ENCODE measurements at places on chromosomes 3 and 15.

DNA sequence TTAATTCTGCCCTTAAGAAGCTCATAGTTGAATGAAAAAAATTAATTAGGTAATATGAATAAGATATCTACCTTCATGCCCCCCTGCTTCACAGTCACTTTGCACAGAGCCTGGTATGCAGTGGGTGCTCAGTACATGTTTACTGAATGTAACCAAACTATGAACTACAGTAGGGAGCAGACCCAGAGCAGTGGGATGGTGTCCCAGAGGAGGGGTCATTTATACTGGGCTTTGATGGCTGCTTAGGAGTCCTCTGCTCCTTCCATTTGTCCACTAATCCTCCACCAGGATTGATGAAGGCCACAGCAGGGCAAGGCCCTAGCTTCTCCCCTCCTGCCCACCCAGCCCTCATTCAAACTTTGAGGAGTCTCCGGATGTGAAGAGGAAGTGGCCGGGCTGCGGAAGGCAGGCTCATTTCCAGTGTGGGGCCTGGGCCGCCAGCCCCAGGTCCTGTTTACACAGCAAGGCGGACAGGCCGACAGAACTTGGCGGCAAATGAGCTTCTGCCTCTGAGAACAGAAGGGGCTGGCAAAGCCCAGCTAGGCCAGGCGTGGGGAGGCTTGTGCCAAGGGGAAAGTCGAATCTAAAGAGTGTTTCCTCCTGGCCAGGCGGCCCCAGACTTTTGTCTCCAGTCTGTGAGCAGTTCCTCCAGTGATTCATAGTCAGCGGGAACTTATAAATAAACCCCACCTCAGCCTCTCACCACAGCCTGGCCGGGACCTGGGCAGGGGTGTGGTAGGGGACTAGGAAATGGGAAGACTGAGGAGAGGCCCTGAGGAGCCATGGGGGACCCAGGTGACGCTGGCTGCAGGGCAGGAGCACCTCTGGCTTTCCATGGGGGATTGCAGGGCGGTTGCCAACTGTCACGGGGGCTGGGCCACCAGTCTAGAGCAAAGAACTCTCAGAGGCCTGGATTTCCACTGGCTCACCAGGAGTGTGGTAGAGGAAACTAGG lies 51.6 kb upstream of the LCTL start:
- DNase-seq, result peak; percentile 59

DNA sequence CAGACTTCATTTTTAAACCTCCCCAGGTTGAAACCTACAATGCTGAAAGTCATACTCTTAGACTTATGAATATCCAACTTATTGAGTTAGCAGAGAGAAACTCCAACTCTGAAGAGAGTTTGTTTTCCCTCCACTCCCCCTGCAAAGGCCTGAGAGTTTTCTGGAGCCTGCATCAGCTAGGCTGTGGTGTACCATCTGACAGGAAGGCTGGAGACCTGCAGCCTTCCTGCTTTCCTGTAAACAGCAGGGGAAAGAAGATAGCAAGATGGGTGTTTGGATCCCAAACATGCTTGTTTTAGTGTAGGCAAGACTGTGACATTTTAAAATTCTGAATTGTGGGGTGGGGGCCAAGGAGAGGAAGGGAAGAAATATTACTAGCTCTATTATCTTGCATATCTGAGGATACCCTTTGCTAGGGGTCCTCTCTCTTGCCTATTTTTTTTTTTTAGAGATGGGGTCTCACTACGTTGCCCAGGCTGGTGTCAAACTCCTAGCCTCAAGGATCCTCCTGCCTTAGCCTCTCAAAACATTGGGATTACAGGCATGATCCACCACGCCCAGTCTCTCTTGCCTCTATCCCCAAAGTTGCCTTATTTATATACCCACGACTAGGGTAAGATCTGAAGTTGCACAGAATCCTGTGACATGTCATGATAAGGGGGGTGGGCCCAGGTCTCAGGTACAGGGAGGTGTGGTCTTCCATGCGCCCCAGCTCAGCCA lies 51.0 kb upstream of the USP3 start:
- no peak for DNase-seq

GRCh38 chr15:92899601-92899947 lies 550 bp upstream of the CHD2 start:
- DNase-seq, result no peak

DNA sequence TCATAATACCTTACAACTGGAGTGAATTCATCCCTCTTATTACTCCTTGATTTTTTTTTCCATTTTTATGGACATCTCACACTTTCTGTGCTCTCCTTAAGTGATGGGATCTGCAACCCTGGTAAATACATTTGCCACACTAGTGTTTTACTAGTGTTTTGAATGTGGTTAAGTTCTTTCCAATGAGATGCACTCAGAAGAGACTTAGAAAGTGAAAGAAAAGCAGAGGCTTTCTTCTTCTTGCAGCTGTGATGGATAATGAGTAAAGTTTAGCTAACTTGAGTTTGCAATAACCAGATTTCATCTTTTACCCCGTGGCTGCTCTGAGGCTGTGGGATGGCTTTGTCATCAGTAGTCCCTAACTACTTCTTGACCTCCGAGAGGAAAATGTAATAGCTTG lies 1248.4 kb downstream of the NSUN3 start:
- no peak for DNase-seq

DNA sequence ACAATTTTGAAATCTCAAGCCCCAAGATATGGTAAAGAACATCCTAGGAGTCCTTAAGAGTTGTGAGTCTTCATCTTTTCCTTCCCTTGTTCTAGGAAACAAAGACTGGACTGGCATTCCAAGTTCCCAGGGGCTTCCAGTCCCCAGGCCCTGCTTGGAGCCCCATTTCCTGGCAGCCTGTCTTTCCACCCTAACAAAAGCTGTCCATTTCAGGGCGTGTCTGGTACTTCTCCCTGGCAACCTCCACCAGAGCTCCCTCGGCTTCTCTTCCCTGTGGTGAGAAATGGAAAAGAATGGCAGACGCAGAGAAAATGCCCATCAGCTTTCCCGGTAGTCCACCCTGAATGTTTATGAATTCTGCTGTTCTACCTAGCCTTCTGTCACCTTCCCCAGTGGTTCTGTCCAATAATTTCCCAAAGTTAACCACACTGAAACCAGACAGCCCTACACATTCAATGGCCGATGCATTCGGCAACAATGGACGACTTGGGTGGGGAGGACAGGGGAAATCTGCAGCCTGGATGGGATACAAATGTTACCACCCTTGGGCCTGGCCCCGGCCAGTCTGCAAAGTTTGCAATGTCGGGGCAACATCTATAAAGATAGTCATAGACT lies 6.8 kb downstream of the RAB6B start:
- DNase-seq, result no peak

GRCh38 chr3:47007482-47008233 lies 28.2 kb downstream of the NBEAL2 start:
- no peak for DNase-seq

DNA sequence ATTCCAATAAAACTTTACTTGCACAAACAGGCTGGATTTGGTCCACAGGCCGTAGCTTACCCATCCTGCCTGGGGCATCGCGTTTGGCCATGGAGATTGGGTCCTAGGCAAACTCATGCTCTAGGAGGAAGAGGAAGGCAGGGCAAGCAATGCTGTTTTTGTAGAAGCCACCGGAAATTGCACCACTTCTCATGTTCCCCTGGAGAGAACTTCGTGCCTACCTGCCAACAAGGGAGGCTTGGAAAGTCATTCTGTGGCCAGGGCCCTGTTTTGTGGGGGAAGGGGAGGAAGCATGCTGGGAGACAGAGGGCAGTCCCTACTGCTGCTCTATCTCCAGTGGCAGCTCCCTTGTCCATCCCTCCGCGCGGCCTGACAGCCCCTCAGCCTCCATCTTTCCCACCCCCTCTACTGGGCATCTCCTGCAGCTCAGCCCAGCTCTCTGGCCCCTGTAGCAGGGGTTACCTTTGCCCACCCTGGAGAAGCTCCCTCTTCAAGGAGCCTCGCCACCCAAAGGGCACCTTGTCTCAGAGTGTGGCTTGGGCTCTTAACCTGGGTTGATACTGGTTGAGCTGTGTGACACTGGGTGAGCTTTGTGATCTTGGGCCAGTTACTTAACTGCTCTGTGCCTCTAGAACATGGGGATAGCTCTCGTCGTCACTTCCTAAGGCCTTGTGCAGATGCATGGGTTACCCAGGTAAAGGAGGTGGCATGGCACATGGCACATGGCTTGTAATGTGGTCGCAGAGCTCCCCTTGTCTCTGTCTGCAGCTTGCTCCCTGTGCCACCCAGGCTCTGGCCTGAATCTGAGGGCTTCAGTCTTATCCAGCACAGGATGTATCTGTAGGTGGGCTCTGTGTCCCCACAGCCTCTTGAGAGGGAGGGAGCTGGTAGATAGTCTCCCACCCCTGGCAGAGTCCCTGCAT lies 6.1 kb downstream of the ABTB1 start:
- DNase-seq, result peak; percentile 35

GRCh38 chr15:64754663-64755426 lies 20.5 kb downstream of the RBPMS2 start:
- no peak for DNase-seq

DNA sequence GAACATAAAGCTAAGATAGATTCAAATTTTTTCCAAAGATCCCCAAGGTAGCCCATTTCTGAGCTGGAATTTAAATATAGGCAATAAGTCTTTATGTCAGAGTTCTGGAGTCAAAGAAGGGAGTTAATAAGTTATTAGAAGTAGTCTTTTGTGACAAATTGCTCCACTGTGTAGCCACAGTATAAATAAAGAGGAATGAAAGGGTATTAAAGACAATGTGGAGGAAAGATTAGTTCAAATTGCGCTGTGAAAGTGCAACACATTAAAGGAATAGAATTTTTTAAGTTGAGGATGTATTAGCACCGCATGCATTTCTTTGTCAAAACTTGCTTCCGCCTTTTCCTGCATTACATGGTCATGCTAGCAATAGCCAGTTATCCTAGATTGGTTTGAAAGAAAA lies 666.6 kb upstream of the CCDC54 start:
- no peak for DNase-seq

DNA sequence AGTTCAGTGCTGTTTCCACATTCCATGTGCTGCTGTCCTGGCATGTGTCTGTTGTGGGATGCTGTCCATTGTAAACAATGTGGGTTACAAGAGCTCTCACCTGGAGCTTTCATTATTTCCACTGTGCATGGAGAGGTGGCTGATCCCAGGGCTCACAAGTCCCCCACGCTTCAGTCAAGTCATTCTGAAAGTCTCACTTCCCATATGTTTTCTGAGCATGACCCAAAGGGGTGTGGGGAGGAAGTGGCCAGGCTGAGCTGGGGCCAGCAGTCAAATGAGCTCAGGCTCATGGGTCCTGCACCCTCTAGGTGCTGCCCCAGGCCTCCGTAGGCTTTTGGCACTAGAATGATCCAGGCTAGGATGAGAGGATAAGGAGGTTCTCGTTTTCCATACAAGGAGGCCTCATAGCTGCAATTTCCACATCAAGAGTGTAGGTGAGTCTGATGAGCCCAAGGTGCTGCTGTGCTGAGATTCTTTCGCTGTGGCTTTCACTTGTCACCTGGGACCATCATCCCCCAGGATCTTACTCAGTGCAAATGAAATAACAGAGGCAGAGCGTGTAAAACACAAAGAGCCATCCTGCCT lies 22.0 kb downstream of the STARD5 start:
- DNase-seq, result peak; percentile 78

DNA sequence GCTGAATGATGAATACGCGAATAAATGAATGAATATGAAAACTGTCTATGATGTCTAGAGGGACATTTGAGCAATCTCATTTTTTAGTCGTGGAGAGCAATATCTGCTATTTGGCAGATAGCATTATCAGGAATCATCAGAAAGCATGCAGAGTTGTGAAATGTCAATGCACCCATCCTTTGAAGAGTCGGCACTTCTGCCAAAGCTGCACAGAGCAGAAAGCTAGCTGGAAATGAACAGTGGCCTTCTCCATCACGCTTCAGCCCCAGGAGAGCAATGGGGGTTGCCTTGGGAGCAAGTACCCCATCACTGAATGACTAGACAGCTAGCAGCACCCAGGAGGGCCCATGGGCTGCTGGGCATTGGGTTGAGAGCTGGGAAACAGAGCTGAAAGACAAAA lies 69.1 kb upstream of the PROK2 start:
- DNase-seq, result no peak

- no peak for DNase-seq
These were observed 1013.2 kb downstream of the VGLL3 start for GRCh38 chr3:85977615-85978338.

- DNase-seq, result no peak
These were observed 12.4 kb downstream of the USP4 start for GRCh38 chr3:49327485-49327884.

DNA sequence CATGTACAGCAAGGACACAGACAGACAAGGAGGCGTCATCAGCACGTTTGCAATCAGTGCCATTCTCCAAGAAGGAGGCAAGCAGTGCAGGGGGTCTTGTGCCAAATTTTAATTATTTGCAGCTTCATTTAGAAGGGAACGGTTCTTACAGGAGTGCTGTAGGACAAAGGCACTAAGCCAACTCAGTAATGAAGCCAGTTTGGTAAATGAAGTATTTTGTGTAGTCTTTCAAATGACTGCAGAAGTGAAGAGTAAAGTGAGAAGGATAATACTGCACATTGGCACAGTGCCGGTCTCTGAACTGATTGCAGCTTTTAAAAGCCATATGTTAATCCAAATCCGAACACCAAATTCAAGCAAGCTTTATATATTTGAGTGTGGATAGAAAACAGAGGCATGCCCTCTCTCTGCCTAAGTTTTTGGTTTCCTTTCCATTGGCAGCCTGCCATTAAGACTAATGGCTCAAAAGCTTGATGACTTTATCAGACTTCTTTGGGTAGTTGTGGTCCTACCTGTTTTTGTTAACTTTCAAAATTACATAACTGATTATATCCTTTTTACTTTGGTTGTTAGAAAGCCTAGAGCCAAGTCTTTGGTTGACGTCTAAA lies 101.3 kb downstream of the SENP2 start:
- DNase-seq, result no peak

DNA sequence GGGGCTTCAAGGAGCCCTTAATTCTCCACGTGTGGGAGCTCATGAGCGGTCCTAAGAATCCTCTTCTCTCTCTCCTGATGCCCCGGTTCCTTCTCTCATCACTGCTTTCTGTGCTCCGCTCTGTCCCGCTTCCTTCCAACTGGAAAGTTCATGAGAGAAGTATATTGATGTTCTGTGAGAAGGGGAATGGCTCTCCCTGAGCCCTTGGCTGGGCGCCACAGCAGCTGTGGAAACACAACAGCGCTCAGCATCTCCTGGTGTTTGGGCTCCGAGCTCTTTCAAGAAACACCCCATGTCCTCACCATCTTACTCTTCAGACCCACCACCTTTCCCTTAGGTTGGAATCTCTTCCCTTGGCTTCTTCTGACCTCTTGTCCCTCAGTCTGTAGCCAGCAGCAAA lies 161.7 kb downstream of the VGLL4 start:
- DNase-seq, result no peak

- peak; percentile 78 for DNase-seq
These were observed 747 bp upstream of the ZNF592 start for GRCh38 chr15:84747416-84748273.

DNA sequence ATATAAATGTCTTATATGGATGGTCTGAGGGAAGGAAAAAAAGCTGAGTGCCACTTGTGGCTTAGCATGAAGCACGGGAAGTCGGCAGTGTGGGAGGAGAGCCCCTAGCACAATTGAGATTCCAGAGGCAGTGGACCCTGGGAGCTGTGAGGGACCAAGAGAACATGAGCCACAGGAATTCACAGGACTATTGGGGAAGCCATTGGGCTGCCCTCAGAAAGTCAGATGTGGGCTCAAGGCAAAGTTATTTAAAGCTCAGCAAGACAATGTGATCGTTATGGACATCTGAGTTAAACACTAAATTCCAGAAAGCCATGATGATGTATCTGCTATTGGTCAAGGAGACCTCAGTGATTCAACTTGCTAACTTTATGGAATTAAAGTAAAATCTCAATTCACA lies 380.8 kb upstream of the IL12A start:
- no peak for DNase-seq

Measured in natural killer cell treated with Interleukin-12 subunit alpha and Interleukin-12 subunit beta and Interleukin-15 and Interleukin-18, amount 100 ng/mL, for 72 hours (primary cell).